ENCODE measurements at places on chromosomes 16 and 17.

DNA sequence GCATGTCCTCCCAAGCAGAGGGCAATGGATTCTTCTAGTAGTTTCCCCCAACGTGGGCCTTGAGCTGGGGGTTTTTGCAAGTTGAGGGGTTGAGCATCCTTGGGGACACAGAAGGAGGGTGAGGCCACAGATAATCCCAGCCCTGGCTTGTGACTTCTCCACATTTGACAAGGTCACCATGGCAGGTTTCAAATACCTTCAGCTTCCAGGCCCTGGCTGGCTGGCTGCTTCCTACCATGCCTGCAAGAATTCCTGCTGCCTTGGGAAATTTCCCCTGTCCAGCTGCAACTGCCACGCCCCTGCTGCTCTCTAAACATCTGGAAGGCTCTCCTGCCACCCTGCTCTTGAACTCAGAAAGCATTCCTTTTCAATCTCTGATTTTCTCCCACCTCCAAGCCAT is 41.3 kb downstream of the HS3ST2 start:
- no peak for DNase-seq

DNA sequence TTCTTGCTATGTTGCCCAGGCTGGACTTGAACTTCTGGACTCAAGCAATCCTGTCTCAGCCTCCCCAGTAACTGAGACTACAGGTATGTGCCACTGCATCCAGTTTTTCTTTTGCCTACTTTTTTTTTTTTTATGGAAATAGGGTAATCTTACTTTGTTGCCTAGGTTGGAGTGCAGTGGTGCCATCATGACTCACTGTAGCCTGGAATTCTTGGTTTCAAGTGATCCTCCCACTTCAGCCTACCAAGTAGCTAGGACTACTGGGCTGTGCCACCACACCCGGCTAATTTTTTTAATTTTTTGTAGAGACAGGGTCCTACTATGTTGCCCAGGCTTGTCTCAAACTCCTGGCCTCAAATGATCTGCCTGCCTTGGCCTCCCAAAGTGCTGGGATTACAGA is 10.0 kb downstream of the LRRC36 start:
- DNase-seq: no peak

DNA sequence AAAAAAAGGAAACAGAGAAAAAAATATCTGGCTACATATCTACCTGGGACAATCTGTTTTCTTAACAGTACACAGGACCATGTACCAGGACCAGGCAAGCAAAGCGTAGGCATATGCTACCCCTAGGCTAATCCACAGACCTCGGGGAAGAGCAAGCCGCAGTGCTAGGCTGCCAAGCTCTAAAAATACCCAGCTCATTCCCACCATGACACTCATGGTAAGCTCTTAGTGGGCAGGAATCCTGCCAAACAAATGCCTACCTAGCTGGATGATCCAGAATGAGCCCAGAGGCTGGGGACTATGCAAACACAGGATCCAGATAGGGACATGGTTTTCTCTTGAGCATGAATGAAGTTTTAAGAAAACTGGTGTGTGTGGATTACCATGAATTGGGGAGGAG is 95.6 kb downstream of the GRIN2A start:
- no peak for DNase-seq

DNA sequence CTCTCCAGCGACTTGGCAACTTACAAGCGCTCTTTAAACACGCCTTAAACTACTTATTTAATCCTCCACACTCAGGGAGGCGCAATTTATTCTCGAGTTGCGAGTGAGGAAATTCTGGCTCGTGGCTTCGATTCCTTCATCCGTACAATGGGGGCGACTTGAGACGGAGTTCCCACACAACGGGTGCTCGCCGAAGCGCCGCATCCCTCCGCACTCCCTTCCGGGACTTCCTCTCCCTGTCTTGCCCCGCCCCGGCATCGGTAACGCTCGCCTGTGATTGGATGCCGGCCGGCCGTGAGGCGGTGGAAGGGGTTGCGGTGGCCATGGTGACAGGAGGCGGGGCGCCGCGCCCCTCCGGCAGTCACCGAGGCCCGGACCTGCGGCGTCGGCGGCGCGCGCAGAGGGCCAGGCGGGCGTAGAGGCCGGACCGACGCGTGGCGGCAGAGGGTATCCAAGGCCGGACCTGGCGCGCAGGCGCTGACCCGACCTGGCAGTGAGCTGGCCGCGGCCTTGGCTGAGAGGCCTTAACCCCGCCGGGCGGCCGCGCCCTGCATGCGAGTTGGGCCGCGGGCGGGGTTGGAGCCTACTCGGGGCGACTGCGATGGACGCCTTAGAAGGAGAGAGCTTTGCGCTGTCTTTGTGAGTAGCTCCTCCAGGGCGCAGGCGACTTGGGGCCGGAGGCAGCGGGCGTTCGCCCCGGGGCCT is at the start of gene ARL2BP:
ARL2BP (plus strand) TSS at position 493 of the 705 bp plus-strand sequence; CDS start at position 602, 109 bp downstream.
- peak; percentile 63 for DNase-seq

GRCh38 chr16:50015631-50016030 is 9.4 kb upstream of the CNEP1R1 start:
- DNase-seq: no peak

DNA sequence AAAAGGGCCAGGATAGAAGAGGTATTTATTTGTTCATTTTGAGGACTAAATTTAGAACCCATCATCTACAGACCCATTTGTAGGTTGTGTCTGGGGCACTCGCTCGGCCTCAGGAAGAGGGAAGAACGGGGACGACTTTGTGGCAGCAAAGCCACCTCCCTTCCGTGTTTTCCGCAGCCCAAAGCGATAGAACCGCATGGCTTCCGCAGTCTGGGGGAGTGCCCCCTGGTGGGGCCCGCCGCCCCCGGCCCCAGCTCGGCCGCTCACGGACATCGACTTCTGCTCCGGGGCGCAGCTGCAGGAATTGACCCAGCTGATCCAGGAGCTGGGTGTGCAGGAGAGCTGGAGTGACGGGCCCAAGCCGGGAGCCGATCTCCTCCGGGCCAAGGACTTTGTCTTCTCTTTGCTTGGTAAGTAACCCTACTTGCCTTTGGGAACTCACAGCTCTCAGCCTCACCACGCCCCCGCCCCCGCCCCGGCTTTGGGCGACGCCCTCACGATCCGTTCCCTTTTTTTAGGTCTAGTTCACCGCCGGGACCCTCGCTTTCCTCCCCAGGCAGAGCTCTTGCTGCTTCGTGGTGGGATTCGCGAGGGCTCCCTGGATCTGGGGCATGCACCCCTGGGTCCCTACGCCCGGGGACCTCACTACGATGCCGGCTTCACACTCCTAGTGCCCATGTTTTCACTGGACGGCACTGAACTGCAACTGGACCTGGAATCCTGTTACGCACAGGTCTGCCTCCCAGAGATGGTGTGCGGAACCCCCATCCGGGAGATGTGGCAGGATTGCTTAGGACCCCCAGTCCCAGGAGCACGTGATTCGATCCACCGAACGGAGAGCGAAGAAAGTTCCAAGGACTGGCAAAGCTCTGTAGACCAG is 681 bp downstream of the TMEM102 start:
- no peak for DNase-seq

- no peak for DNase-seq
These were observed 24.8 kb upstream of the RCVRN start for GRCh38 chr17:9929871-9930270.

DNA sequence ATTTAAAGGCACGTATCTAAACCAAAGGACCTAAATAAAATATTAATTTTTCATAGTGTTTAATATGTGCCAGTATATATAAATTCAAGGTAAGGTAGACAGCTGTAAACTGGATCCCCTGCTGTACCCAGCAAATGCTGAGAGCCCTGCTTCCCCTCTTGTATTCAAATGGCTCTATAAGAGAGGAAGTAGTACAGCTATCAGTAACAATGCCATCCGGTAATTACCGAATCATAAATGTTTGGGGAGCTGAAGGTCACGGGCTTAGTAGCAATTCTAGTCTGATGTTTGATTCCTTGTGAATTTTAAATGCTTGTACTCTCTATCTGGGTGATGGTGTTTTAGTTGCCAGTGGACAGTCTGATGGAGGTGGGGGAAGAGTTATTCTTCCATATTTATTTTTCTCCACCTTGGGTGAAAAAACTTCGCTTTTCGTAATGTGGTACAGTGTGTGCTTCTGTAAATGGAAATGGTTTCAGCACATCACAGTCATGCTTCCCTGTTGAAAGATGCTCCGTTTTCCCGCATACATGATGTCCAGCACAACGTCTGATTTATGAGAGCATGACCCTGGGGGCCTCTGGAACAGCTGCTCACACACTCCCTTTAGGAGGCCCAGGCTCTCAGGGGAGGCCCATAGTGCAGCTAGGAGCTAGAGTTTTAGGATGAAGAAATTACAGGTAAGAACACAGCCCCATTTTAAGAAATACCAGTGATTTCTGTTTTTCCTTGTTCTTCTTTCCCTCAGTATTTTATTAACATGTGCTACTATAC is 423.9 kb downstream of the WWOX start:
- no peak for DNase-seq

Measured in NCI-H1436 treated with DMSO at 0.1 percent for 48 hours (cell line).